Right hindlimb (tissue), 1 donor: ENCODE measurements at places on chromosomes 11 and 22.
A peak's percentile ranks its signal among the peaks of the same experiment; 100 is the strongest.

DNA sequence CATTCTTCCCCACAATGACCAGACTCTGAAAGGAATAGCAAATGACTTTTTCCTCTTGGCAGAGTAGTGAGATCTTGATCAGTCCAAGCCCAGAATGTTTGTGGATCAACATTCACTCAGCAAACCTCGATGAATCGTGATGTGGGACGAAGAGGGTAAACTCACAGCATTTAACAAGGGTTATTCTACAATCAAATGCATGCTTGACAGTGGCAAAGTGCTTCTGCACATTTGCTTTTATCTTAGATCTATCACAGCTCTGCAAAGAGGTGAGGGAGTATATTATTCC, 31.8 kb downstream of the TMPRSS5 start:
- no peak for DNase-seq

GRCh38 chr11:40129266-40129665, 1330.2 kb downstream of the LRRC4C start:
- no peak for DNase-seq

GRCh38 chr11:15523543-15523942, 408.8 kb downstream of the INSC start:
- no peak for DNase-seq

GRCh38 chr11:7595951-7596350, 77.3 kb downstream of the CYB5R2 start:
- no peak for DNase-seq

GRCh38 chr11:3675971-3676370, 4.8 kb upstream of the CHRNA10 start:
- no peak for DNase-seq

GRCh38 chr11:80727315-80727714, 1286.5 kb upstream of the TENM4 start:
- DNase-seq = no peak

DNA sequence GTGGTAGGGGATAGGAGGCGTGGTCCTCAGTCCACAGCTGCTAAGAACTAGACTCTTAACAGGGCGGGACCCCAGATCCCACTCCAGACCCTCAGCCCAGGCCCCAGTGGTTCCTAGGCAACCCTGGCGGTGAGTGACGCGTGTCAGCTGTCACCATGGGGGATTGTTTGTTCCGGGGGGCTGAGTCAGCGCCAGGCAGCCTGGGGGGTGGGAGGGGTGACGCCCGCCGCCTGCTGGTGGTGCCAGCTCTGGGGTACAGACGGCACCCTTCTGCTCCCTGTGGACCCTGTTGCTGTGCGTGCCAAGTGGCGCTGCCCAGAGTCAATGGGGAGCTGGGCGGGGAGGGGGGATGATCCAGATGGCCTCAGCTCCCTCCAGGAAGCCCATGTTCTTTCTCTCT, 2.5 kb downstream of the CNIH2 start:
- peak; percentile 70 for DNase-seq

DNA sequence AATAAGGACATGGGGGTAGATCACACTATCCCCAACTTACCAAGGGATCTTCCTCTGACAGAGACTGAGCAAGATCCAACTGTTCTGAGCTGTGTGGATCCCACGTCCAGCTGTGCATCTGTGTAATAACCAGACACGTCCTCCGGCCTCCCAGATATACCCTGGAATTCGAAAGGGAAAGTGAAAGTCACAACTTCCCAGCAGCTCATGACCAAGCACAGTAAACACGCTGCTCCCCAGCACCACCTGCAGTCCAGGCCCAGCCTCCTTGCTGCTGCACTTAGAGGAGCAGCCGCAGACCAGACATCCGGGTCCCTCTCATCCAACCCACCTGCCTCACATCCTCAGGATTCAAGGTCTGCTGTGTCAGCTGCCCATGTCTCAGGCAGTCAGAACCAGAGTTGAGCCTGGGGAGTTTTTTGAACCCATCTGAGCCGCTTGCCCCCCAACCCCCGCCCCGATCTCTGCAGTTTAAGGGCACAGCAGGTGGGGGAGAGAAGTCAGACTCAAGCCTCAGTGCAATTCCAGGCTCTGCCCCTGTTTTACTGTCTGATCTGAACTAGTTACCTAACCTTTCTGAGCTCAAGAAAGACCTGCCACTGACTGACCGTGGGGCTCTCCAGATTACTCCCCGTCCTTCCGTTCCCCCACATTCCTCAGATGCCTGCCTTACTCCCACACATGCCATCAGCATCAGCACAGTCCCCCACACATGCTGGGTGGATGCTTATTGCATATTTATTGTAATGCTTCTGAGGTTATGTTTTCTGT, at the start of gene APOL2:
Gene APOL2, minus strand, starts transcription at position 127 of the 771 bp plus-strand sequence. CDS start 6,365 bp downstream, outside the sequence.
- peak; percentile 94 for DNase-seq

- no peak for DNase-seq
Measured at GRCh38 chr11:132992838-132993631, 539.3 kb downstream of the OPCML start.

GRCh38 chr11:126225295-126225665, 13.7 kb downstream of the FAM118B start:
- DNase-seq = no peak

DNA sequence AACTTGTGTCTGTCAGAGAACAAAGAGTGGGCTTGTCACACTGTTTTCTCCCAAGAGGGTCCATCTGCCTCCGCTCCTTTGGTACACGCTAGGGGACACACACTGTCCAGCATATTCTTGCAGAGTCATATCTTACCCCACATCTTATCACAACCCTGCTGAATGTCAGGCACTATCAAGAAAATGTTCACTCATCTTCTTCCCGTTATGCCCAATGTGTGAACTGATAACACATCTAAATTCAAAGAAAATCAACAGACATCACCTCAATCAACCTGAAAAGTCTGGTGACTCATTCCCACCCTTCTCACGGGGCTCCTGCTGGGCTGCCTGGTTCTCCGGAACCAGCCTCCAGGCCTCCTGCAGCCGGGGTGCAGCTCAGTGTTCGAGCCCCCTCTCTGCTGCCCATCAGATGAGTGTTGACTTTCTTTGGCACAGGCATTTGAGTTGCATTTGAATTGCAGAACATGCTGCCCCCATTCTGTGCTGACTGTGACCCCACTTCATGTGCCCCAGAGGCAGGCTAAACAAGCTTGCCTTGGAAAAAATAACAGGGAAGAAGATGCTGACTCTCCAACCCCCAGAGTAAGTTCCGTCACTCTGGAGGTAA, 19.4 kb downstream of the GRAP2 start:
- no peak for DNase-seq

GRCh38 chr11:70667767-70668166, 269.4 kb downstream of the CTTN start:
- DNase-seq = no peak

DNA sequence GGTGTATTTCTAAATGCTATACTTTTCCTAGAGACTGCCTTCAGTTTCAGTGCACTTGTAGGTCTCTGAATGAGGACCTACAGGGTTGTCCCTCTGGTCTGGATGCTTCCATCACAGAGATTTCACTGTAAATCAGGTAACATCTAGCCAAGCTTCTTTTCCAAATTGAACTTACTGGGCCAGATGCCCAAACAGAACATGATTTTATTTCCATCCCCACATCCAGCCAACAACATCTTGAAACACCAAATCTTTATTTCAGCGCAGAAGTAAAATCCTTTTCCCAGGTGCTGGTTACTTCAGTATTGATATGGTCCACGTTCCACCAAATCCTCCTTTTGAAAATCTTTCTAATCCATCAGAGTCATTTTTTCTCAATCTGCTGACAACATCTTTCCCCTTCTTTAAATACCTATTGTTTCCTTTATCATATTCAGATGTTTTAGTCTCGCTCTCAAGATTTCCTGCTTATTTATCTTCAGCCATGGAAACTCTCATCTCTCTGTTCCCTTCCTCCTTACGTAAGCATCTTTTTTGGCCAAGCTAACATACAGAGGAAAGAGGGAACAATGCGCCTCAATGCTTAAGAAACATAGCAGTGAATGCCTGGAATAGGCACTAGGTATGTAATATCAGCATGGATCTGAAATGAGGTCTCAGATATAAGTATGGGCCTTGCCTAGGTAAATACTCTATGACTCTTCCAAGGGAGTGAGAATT, 201.2 kb upstream of the MTNR1B start:
- DNase-seq = no peak
